ENCODE measurements at places on chromosomes 6 and 20.

DNA sequence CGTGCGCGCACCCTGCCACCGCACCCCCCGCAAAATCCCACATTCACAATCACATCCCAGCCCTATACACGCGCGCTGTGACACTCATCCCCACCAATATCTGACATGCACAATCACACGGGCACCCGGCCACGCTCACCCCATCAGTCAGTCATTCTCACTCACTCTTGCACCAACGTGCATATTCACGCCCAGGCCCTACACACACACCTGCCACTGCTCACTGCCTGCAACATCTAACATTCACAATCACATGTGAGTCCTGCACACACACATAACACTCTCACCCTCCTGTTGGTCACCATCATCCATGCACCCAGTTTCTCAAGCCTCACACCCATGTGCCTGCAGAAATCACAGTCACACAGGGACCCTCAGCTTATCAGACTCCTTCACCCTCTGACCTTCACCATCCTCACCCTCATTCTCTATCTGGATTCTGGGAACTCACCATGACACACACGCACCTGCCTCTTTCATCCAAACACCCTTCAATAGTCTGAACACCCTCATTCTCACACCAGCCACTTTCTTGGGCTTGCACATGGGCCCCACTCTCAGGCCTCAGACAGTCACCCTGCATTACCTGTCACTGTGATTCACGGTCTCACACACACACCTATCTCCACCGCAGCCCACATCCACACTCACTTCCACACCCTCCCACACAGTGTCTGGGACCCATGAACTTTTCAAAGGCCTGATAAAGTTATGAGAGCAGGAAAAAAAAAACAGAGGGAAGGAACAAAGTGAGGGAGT lies 748 bp upstream of the ATP9A start:
- no peak for DNase-seq

- no peak for DNase-seq
Measured at GRCh38 chr6:65999288-65999791, 292.3 kb upstream of the EYS start.

- no peak for DNase-seq
Measured at GRCh38 chr20:58693226-58694006, 816 bp downstream of the NPEPL1 start.

- DNase-seq = no peak
Measured at GRCh38 chr20:50342638-50343102, 152.0 kb downstream of the CEBPB start.

DNA sequence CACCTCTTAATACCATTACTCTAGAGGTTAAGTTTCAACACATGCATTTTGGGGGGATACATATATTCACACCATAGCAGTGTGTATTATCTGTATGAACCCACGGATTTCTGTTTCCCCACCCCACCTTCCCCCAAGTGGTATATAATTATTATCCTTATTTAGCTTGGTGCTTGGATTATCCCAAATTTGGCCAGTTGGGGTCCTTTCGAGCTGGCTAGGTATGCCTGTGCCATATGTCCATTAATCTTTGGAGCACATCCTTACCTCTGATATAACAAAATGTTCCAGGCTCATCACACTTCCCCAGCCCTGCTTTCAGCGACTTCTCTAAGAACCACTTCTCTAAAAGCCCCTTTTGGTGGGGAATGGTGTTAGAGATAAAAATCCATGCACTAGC lies 118.7 kb upstream of the MLIP start:
- no peak for DNase-seq

DNA sequence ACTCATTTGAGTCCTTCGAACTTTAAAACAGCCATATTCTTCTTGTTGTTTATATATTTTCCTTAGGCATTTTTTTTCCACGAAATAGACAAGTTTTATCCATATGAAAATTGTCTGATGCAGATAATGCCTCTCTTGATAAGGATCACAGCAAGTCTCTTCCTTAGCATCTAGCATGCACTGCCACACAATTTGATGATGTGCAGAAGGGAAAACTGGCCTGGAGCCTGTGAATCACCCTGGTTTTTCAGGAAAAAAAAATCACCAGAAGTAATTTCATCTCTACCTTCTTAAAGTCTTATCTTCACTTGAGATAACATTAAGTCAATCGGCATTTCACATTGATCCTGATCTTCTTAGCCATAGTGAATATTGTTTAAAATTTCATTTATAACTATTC lies 199.8 kb downstream of the TENT5A start:
- DNase-seq = no peak

GRCh38 chr20:5531318-5532081 lies 214.7 kb upstream of the PROKR2 start:
- DNase-seq = peak; percentile 72

DNA sequence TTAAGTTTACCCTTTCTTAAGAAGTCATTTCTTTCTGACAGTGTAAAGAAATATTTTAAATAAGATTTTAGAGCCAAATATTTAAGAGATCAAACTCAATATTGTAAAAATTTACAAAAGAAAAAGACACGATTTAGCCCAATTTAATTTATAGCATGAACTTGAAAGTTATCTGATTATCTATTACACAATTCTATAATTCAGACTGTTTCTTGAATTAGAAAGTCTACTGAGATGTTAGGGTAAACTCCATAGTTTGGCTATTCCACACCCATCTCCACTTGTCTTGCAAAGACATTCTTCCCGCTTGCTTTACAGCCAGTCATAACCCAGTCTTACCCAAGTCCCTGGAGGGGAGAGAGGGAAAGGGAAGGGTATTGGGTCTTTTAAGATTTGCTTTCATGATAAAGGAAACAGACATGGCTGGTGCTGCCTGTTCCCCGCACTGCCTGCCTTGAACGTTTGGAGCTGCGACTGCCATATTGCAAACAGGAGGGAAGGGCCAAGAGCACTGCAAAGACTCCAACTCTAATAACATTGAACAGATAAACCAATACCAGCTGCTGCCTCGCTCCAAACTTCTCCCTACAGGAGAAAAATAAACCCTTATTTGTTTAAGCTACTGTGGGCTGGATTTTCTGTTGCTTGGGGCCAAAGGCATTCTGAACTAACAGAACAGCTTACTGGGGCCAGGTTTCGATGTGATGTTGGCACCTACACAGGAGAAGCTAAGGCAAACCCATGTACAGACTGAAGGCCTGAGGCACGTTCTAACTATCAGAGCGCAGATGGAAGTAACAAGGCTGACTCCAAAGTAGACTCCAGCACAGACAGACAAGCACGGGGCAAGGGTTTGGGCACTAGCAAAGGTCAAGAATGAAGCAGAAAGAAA lies 552.3 kb upstream of the JARID2 start:
- no peak for DNase-seq

DNA sequence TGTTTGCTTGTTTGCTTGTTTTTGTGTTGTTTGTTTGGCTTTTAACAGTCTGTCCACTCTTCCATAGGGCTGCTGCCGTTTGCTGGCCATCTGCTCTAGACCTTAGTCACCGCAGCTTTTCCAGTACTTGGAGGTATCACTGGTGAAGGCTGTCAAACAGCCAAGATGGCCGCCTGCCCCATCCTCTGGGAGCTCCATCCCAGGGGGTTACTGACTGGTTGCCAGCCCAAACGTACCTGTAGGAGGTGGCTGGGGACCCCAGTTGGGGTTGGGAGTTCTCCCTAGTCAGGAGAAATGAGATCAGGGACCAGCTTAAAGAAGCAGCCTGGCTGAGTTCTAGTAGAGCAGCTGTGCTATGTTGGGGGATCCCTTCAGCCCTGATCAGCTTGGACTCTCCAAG lies 418.4 kb downstream of the KHDRBS2 start:
- no peak for DNase-seq
